ENCODE measurements at places on chromosomes 7 and 10.

DNA sequence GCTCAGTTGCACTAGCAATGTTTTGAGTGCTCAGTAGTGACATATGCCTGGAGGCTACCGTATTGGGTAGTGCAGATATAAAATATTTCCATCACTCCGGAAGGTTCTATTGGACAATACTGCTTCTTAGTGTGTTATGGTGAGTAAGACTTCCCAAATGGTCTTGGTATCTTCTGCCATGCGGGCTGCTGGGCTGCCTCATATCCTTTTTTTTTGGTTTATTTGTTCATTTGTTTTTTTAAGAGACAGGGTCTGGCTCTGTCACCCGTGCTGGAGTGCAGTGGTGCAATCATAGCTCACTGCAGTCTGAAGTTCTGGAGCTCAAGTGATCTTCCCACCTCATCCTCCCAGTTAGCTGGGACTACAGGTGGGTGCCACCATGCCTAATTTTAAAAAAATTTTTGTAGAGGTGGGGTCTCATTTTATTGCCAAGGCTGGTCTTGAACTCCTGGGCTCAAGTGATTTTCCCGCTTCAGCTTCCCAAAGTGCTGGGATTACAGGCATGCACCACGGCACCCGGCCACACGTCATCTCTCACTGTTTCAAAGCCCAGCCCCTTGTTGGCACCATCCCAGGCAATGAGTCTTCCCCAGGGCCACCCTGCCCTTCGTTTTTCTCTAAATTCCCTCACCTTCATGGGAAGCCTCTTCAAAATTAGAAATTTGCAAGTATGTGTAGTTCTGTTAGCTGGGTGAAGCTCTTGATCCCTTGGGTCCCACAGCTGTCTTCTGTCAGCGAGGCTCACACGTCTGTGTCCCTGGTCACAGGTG lies 111.0 kb upstream of the KLF14 start:
- no peak for DNase-seq

DNA sequence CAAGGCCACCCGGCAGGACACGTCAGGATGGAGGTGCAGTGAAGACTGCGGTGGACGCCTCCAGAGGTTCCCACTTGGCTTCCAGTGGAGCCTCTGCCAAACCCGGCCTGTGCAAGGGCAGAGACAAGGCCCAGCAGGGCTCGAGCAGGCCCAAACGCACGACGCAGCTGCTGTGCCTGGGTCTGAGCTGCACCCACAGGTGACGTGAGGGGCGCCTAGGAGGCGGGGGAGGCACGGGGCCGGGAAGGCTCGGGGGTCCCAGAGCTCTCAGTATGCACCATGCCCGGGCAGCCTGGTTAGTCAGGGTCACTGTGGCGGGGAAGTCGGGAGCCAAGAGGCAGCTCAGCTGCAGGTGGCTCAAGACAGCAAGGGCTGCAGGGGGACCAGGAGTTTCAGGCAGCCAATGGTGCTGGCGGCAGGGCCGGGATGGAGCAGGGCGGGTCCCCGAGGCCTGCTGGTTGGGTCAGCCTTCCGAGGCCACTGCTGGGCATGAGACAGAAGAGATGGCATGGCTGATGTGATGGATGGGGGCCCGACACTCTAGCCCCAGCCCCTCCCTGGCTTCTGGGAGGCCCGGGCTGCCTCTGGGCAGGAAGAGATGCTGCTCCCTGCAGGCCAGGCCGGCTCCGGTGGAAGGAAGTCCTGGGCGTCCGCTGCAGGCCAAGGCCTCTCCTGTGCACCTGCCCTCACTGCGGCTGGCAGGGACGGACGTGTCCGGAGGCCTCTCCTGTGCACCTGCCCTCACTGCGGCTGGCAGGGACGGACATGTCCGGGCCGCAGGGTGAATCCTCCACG lies 72.2 kb upstream of the CFAP46 start:
- DNase-seq: no peak

GRCh38 chr7:20005081-20005480 lies 212.1 kb downstream of the MACC1 start:
- no peak for DNase-seq

DNA sequence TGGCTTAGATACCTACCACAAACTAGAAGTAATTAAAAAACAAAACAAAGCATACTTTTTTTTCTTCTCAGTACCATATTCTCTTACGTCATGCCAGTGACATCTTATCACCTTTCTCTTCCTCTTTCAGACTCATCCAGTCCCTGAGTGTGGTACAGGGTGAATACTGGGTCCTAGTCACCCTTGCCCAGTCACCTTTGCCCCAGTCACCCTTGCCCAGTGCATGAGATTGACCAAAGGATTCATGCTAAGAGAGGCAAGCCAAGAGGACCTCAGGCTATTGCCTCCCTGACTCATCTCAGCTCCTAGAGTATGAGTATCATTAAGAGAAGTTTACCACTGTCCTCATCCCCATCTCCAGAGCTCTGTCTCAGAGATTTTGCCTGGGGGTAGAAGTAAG lies 10.0 kb upstream of the TSPAN12 start:
- no peak for DNase-seq

- DNase-seq: no peak
Observed at GRCh38 chr7:81330108-81330507, 411.3 kb upstream of the SEMA3C start.
